ENCODE measurements at places on chromosomes 6 and 20.

DNA sequence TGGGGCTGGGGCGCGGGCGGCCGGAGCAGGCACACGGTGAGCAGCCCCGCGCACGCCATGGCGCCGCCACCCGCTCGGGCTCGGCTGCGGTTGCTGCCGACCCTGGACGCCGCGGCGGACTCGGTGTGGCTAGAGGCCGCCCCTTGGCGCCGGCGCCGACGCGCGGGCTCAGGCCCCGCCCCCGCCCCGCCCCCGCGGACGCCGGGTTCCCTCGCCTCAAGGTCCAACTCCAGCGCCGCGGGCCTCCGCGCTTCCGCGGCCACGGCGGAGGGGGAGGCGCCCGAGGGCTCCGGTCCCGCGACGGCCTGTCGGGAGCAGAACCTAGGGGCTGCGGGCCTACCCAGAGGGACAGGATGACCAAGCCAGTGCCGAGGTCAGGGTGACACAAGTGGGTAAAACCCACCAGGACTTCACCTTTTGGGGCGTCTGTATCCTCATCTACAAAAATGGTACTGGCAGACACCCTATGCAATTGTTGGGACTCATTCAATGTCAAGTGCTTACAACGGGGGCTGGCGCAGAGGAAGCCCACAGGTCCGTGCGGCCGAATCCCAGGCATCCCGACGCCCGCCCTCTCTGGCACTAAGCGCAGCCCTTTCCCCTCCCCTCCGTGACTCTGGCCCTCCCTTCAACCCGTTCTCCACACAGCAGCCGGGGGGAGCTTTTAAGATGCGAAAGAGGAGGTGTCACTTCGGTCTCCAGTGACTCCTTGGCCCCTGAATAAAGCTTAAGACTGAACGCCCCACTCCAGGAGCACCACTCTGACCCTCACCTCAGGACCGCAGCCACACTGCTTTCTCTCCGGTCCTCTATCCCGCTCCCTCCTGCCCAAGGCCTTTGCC is at the start of gene NECAB3:
Gene NECAB3, minus strand, starts transcription at position 135 of the 842 bp plus-strand sequence. Its CDS starts 76 bp downstream, at position 59.
- peak; percentile 60 for DNase-seq

DNA sequence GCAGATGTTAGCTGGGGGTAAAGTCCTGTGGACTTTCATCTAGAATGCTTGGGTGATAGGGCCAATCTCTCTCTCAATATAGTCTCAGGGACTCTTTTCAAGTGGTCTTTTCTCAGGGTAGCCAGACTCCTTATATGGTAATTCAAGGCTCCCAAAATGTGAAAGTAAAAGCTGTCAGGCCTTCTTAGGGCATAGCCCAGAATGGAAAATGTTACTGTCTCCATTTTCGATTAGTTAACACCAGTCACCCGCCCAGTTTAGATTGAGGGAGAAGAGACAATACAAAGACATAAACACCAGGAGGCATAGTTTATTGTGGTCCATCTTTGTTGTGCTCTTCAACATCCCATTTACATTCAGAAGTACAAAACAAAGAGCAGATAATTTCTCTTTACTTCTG is 295.8 kb downstream of the EPHA7 start:
- DNase-seq: no peak

GRCh38 chr6:63635215-63635587 is 401 bp upstream of the PHF3 start:
- no peak for DNase-seq

- no peak for DNase-seq
Measured at GRCh38 chr6:33568826-33569570, 11.1 kb downstream of the BAK1 start.

DNA sequence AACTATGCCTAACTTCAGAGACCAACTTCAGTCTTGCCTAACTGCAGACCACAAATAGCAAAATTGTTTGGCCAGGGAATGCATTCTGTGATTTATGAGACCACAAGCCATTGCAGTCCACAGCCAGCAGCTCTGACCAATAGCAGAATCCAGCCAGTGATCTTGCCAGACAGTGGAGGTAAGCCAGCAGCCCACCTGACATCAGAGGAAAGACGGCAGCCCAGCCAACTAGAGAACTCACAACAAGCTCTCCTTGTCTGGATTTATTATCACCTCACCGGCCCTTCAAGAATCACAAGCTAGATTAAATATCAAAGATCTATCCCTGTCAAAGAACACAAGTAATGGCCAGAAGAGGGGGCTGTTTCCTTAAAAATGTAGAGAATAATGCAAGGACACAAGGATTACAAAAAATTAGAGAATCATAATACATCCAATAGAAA is 66.5 kb upstream of the SLC35F1 start:
- DNase-seq: peak; percentile 55

GRCh38 chr6:79461205-79461604 is 76.0 kb downstream of the LCA5 start:
- DNase-seq: no peak

DNA sequence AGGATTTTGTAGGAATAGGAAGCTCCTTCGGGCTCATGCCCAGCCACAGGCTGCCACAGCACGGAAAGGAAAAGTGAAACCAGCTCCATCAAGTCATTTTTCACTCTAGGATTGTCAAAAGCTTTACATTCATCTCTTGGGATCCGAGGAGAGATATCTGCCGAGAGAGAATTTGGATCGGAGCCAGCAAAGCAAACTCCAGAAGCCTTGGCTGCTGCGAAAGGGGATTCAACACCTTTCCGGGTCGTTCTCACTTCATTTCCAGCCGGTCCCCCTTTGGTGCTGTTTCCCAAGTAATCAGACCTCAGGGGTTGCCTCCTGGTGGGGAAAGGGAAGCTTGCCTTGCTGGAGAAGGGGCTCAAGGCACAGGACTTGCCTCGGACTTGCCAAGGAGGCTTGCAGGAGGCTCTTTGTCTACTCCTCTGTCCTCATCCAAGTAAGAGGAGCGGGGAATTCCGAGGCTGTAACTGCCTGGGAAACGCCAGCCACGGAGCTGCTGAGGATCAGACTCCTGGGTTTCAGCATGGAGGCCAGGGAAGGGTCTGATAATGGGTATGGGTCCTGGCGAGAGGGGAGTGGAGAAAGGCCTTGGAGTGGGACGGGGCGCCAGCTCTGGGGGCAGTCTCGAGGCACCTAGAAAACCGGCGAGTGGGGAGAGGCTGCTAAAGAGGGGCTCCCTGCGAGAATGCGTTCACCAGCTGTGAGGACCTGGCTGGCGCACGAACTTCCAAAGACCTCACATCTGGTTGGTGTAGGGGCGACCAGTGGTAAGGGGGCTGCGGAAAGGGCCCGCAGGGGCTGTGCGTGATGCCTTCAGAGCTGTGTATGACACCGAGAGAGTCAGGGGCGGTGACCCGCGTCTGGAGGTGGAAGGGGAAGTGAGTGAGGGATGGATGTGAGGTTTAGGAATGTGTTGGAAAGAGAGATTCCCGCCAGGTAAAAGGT is 702 bp downstream of the ETV7 start:
- DNase-seq: peak; percentile 47

- DNase-seq: peak; percentile 29
Measured at GRCh38 chr6:17688481-17688880, 18.2 kb downstream of the NUP153 start.

All from fibroblast of mammary gland (primary cell).